ENCODE measurements at places on chromosomes 1 and 21. TPM values are rescaled to one million over a fixed set of nuclear protein-coding genes. Genes with fewer than 3 reads are reported as not detected.

DNA sequence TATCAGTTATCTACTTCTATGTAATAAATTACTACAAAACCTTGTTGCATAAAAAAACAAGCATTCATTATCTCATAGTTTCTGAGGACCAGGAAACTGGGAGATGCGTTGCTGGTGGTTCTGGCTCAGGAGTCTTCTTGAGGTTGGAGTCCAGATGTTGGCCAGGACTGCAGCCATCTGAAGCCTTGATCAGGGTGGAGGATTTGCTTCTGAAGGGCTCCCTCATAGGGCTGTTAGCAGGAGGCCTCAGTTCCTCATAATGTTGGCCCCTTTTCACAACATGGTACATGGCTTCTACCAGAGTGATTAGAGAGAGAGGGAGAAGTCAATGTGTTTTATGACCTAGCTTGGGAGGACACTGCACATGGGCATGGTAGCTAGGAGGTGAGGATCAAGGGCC lies 137.4 kb downstream of the CNIH3 start:
- H3K4me1 ChIP-seq: no peaks in the 10 kb centered on the region
- no peak overlapping the region for H3K4me3 ChIP-seq
- no peak for DNase-seq
- no peak overlapping the region for H3K27ac ChIP-seq
- no peaks in the 10 kb centered on the region for H3K27me3 ChIP-seq

DNA sequence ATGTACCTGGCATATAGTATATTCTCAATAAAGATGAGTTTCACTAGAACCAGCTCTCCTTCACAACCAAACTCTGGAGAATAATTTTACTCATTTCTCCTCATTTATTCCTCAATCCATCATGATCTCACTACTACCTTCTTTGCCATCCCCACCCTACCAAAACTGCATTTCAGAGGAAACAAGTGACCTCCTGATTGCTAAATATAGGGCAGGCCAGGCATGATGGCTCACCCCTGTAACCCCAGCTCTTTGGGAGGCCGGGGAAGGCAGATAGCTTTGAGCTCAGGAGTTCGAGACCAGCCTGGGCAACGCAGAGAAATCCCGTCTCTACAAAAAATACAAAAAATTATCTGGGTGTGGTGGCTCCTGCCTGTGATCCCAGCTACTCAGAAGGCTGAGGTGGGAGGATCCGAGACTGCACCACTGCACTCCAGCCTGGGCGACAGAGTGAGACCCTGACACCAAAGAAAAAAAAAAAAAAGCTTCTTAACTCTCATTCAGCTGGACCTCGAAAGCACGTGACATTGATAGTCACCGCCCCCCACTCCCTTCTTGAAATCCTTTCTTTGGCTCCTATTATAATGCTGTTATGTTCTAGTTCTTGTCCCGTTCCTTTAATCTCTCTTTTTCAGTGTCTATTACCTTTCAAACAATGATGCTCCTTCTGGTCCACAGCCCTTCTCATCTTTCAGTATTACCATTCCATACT lies 2.1 kb downstream of the TESK2 start:
- no peaks in the 10 kb centered on the region for H3K27me3 ChIP-seq
- no peaks in the 10 kb centered on the region for H3K36me3 ChIP-seq
- H3K4me3 ChIP-seq: no peak overlapping the region
- no peak for DNase-seq

- no peak overlapping the region for H3K27ac ChIP-seq
- no peaks in the 10 kb centered on the region for H3K4me1 ChIP-seq
- no peaks in the 10 kb centered on the region for H3K36me3 ChIP-seq
- no peaks in the 10 kb centered on the region for H3K27me3 ChIP-seq
- no peak overlapping the region for H3K4me3 ChIP-seq
- no peak for DNase-seq
Measured at GRCh38 chr1:231976231-231976630, 349.6 kb downstream of the DISC1 start.

DNA sequence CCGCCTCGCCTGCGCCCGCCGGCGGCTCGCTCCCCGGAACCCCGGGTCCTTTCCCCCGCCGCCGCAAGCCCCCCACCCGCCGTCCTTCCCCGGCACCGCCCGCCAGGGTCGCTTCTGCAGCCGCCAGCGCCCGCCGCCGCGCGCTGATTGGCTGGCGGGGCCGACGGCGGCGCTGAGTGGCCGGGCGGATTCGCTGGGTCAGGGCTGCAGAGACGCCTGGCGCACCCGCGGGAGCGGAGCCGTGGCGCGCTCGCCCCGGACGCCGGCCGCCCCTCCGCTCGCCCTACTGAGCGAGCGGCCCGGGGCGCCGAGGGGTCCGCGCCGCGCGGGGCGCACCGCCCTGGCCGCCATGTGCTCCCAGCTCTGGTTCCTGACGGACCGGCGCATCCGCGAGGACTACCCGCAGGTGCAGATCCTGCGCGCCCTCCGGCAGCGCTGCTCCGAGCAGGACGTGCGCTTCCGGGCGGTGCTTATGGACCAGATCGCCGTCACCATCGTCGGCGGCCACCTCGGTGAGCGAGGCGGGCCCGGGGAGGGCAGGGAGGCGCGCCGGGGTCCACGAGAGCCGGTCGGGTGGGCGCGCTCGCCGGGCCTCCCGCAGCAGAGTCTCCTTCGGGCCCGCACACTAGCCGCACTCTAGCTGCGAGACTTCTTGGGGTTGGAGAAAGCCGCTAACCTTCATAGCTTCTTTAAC lies at the start of gene RIMKLA:
RIMKLA (plus strand) TSS at position 207 of the 694 bp plus-strand sequence; CDS start at position 350, 143 bp downstream.
- peak; percentile 62 for DNase-seq
- H3K4me1 ChIP-seq: peaks cover 10% of the 10 kb centered on the region
- no peak within 1 kb of the TSS for H3K27ac ChIP-seq

LRRC38 gene
- not detected for total RNA-seq

DNA sequence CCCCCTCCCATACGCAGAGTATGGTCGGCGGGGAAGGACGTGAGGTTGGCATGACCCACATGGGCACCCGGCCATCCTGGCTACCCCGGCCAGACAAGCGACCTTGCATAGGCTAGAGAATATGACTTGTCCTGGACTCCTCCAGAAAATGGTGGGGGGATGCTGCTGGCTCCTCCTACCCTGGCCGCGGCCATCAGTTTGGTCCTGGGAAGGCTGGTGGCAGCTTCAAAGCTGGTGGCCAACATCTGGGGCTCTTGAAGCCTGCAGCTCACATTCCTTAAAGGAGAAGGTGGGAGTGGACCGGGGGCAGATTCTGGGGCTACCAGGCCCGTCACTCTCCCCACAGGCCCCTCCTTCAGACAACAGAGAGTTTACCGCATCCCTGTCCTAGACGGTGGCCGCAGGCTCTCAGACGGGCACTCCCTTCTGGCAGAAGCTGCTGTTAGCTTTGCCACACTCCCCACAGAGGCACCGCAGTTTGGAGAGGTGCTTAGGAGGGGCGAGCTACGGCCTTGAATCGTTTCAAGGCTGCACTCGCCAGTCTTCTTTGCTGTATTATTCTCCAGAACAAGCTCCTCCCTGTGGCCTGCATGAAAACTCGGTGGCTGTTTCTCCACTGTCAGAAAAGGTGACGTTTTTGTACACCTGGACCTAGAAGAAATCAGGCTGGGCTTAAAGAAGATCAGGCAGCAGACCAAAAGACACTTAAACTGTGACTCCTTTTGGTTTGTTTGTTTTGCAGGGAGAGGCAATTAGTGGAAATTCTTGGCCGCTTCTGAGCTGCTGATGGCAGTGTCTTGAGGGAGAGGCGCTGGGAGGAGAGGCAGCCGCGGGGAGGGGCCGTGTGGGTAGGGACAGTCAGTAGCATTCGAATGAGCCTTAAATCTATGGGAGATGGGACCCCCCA lies 68.0 kb downstream of the RUNX3 start:
- H3K4me3 ChIP-seq: no peak overlapping the region
- no peaks in the 10 kb centered on the region for H3K36me3 ChIP-seq
- no peak for DNase-seq
- H3K27ac ChIP-seq: no peak overlapping the region
- no peaks in the 10 kb centered on the region for H3K27me3 ChIP-seq

MNDA gene
- total RNA-seq: 2.0 TPM

TTLL7 gene
- 7.8 TPM for total RNA-seq

RIPPLY3 gene
- not detected for total RNA-seq

- no peak for DNase-seq
- no peaks in the 10 kb centered on the region for H3K4me1 ChIP-seq
- no peak overlapping the region for H3K4me3 ChIP-seq
- H3K36me3 ChIP-seq: no peaks in the 10 kb centered on the region
- H3K27ac ChIP-seq: no peak overlapping the region
Measured at GRCh38 chr1:40887012-40887378, 24.8 kb upstream of the CITED4 start.

DNA sequence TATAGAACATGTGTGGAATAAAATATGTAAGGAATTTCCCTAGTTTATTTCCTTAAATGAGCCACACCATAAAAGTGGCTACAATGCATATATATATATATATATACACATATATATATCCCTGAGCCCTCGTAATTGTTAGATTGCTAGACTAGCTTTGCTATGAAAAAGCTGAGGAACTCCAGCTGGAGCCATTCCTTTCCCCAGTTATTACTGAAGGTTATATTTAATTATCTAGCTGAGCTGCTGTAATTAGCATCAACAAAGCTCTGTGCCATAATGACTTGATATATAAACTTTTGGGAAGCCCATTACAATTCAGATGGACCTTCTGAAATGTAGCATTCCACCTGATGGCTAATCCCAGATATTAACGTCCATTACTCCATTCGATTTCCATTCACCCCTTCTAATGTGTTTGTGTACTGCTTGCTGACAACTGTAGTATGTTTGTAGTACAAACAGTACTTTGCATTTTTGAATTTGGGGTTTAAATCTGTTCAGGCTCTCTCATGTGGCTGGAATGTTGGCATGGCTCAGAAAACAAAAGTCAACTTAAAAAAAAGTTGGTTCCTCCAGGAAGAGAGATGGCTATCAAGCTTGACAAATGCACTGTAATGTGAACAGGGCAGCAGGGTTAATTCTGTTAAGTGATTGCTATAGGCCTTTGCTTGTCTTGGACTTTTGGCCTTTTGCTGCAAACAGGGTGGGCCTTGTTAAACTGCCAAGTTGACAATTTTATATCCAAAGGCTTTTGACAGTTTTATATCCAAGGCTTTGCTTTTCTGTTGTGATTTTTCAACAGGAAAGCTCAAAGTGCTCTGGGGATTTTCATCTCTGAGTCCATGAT lies 170.0 kb downstream of the LTN1 start:
- no peaks in the 10 kb centered on the region for H3K4me1 ChIP-seq
- no peaks in the 10 kb centered on the region for H3K27me3 ChIP-seq
- H3K36me3 ChIP-seq: no peaks in the 10 kb centered on the region

GRCh38 chr1:55375617-55376258 lies 160.6 kb upstream of the USP24 start:
- peak; percentile 47 for DNase-seq
- H3K4me1 ChIP-seq: no peaks in the 10 kb centered on the region
- H3K27me3 ChIP-seq: no peaks in the 10 kb centered on the region
- no peak overlapping the region for H3K27ac ChIP-seq
- no peaks in the 10 kb centered on the region for H3K36me3 ChIP-seq
- no peak overlapping the region for H3K4me3 ChIP-seq

CFAP57 gene
- total RNA-seq: 3.2 TPM

DNA sequence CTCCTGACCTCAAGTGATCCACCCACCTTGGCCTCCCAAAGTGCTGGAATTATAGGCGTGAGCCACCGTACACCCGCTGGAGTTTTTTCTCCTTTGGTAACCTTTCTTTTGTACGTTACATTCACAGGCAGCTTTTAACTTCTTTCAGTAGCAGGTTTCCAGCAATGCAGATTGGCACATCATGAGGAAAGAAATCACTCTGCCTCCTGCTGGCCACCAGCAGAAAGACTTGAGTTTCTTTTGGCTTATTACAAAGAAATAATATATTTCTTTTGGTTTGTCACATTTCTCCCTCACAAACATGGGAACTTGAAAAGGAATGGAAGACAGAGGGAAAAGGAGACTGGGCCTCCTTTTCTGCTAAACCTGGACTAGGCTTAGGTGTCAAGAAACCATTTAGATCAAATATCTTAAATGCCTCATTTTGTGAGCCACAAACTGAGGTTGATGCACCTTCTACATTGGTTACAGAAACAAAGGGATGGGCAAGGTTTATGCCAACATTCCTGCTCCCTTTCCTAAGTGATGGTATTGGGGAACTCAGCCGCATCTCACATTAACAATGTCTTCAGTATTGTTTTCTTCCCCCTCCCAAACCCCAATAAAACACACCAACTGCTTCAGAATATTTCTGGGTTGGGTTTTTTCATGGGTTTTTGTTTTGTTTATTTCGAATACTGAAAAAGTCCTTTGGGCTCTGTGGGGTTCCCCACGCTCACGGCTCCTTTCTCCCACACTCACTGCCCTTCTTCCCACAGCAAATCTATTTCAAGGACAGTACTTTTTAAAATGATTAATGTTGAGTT lies 7.7 kb downstream of the ENSA start:
- peak; percentile 40 for DNase-seq
- H3K36me3 ChIP-seq: peaks cover 55% of the 10 kb centered on the region
- no peaks in the 10 kb centered on the region for H3K27me3 ChIP-seq
- H3K27ac ChIP-seq: peak overlapping the region; percentile 73
- no peak overlapping the region for H3K4me3 ChIP-seq
- peaks cover 22% of the 10 kb centered on the region for H3K4me1 ChIP-seq

GBP7 gene
- not detected for total RNA-seq

- H3K27ac ChIP-seq: no peak overlapping the region
- DNase-seq: no peak
- H3K27me3 ChIP-seq: no peaks in the 10 kb centered on the region
- H3K4me1 ChIP-seq: no peaks in the 10 kb centered on the region
- no peaks in the 10 kb centered on the region for H3K36me3 ChIP-seq
- H3K4me3 ChIP-seq: no peak overlapping the region
Measured at GRCh38 chr1:36752891-36753361, 270.2 kb upstream of the CSF3R start.

DNA sequence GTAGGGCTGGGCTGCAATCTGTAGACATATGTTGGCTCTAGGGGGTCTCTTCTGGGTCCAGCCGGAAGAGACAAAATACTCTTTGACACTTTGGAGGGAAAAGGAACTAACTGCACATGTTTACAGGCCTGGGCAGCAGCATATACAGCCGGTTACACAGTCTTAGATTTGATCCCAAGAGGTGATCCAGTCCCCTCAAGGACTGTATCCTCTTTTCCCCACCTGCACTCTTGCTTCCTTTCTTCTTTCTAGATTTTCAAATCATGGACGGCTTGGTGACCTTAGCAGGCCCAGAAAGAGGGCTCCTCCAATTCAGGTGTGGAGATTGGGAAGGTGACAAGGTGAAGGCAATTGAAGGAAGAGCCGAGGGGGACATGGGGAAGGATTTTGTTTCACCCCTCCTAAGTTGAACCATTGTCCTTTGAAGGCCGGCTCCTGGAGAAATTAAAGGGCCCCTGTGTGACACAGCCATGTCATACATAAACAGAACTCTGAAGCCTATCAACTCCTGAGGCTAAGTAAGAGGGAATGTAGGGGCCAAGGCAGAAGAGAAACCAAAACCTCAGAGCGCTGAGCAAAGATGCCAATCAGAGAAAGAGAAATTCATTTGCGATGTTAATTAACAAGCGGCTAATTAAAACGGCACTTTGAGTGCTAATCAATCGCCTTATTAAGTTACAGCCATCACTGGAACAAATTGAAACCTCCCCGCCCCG lies 5.9 kb upstream of the BARHL2 start:
- no peaks in the 10 kb centered on the region for H3K36me3 ChIP-seq
- H3K27ac ChIP-seq: no peak overlapping the region
- no peak for DNase-seq
- H3K27me3 ChIP-seq: peaks cover 67% of the 10 kb centered on the region
- H3K4me3 ChIP-seq: no peak overlapping the region
- H3K4me1 ChIP-seq: peaks cover 37% of the 10 kb centered on the region

LRRC40 gene
- total RNA-seq: 13.2 TPM
